Sigmoid colon (tissue), 7 donors: ENCODE measurements at places on chromosomes 16 and 17. TPM values are rescaled to one million over a fixed set of nuclear protein-coding genes. Genes with fewer than 3 reads are reported as not detected.
A peak's percentile ranks its signal among the peaks of the same experiment; 100 is the strongest.

DNA sequence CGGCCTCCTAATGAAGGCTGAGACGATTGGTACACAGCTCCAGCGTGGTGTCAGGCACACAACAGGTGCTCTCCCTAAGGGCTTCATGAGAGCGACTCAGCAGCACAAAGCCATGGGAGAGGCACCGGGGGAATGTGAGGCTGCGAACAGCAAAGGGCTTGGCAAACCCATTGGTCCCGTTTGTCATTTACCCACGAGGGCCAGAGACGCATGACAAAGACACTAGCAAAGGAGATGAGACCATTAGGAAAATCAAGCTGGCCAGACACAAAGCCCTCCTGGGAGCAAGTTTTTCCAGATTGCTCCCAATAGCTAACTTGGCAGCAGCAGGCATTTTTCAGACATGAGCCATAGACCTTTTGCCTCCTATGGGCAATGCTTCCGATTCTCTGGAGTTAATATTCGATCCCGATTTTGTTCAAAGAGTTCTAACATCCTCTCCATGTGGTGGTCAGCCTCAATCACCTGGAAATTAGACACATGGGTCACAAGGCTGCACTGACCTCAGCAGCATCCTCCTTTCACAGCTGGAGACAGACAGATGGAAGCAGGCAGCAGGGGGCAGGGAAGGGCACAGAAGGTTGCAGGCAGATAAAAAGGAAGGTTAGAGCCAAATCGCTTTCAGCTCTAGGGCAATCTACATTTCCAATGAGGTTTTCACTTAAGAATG lies 38.2 kb downstream of the TK2 start:
- no peak overlapping the region for H3K4me3 ChIP-seq
- no peaks in the 10 kb centered on the region for H3K27me3 ChIP-seq
- H3K4me1 ChIP-seq: peaks cover 37% of the 10 kb centered on the region

GRCh38 chr17:47955497-47956461 lies 1.9 kb downstream of the PRR15L start:
- H3K4me1 ChIP-seq: no peaks in the 10 kb centered on the region
- no peaks in the 10 kb centered on the region for H3K27me3 ChIP-seq
- DNase-seq: no peak
- no peak overlapping the region for H3K27ac ChIP-seq
- no peaks in the 10 kb centered on the region for H3K36me3 ChIP-seq
- no peak overlapping the region for H3K4me3 ChIP-seq

GRCh38 chr16:16062023-16062937 lies 112.9 kb downstream of the ABCC1 start:
- H3K36me3 ChIP-seq: no peaks in the 10 kb centered on the region
- peak overlapping the region; percentile 92 for H3K27ac ChIP-seq
- peak; percentile 91 for DNase-seq

CACNA1G gene
- 0.36 TPM for total RNA-seq

- no peaks in the 10 kb centered on the region for H3K27me3 ChIP-seq
- peak; percentile 58 for DNase-seq
- H3K27ac ChIP-seq: no peak overlapping the region
- no peak overlapping the region for H3K4me3 ChIP-seq
Observed at GRCh38 chr17:64406321-64407200, 15.9 kb upstream of the PECAM1 start.

TP53TG3 gene
- not detected for total RNA-seq

DNA sequence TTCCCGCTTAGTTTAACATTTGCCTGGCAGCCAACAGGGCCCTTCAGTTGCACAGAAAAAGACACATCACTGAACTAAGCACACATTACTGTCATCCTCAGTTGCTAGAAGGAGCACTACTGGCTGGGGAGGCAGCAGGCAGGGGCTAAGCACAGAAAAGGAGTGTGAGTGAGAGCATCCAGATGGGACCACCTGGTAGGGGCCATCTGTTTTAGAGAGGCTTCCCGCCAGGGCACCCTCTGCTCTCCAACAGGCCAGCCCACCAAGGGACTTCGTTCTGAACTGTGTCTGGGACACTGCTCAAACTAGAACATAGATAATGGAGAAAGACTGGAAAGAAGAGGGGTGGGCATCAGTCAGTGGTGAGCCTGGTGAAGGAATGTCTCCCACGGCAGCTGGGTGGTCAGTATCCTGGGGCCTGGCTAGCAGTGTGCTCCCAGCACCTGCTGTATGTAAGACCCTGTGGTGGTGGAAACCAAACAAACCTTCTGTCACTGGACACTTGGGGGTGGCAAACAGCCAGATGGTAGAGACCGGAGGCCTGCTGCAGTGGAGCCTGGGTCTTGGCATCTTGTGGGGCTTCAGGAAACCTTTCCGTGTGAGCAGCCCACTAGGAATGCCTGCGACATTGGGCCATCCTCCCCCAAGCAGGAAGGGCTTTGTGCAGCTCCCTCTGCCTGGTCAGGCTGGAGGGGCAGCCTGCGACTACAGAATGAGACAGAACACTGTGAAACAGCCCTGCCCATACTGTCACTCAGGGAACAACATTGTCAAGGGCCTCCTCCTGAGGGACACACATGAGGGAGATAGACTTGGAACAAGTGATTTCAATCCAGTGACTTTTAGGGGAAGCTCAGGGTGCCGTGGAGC lies 12.8 kb upstream of the RANGRF start:
- H3K36me3 ChIP-seq: no peaks in the 10 kb centered on the region
- H3K4me3 ChIP-seq: no peak overlapping the region
- H3K4me1 ChIP-seq: no peaks in the 10 kb centered on the region

- no peaks in the 10 kb centered on the region for H3K36me3 ChIP-seq
- no peak overlapping the region for H3K27ac ChIP-seq
- H3K4me3 ChIP-seq: no peak overlapping the region
- no peaks in the 10 kb centered on the region for H3K27me3 ChIP-seq
- DNase-seq: peak; percentile 52
Observed at GRCh38 chr17:10739386-10739785, 9.6 kb upstream of the TMEM220 start.

DNA sequence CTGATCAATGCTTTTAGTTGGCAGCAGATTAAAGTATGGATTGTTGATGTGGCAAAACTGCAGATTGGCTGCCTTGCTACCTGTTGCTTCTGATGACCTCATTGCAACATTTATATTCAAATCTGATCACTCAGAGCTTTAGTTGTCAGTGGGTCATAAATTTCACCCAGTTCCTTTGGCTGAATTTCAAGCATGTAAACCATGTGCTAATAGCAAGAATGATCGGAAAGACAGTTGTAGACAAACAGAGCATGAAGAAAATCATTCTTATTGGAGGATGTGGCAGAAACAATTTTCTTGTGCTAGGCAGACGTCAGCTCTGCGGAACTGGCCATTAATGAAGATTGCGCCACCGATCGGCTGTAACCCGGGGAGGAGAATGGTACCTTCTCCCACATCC lies 346.6 kb upstream of the EEF2KMT start:
- DNase-seq: no peak
- no peaks in the 10 kb centered on the region for H3K36me3 ChIP-seq
- no peak overlapping the region for H3K27ac ChIP-seq
- H3K4me1 ChIP-seq: no peaks in the 10 kb centered on the region
- H3K27me3 ChIP-seq: no peaks in the 10 kb centered on the region

PPL gene
- total RNA-seq: 42.9 TPM

TBC1D3K gene
- not detected for total RNA-seq

RAP1GAP2 gene
- 7.5 TPM for total RNA-seq

DNA sequence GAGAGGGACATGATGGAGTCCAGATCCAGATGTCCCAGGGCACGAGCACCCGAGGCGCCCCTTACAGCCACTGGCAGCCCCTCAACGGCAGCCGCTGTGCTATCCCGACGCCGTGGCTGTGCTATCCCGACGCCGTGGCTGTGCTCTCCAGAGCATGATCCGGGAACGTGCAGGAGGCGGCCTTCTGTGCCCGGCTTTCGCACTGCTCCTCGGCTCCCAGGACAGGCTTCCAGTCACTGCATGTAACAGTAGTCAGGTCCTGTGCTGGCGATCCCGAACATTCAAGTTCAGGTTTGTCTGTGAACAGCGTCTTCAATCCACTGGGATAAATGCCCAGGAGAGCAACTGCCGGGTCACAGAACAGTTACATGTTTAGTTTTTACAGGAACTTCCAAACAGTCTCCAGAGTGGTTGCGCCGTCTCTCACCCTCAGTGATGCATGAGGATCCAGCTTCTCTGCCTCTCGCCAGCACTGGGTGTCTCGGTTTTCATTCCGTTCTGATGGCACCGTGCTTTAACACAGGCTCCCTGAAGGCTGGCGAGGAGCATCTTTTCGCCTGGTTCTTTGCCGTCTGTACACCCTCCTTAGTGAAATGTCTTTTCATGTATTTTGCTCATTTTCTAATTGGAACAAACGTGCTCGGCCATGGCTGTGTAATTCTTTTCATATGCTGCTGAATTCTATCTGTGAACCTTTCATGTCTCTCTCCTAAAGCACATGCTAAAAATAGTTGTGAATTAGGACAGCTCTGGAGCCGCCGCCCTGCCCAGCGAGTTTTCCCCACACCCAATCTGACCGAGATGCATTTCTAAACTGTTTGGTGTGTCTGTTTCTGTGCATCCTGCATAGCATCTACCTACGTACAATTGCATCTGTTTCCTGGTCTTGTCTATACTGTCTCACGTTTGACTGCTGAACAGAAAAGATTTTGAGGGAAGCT lies 72.6 kb upstream of the METRNL start:
- H3K27me3 ChIP-seq: no peaks in the 10 kb centered on the region
- H3K27ac ChIP-seq: no peak overlapping the region
- H3K4me3 ChIP-seq: no peak overlapping the region
- no peaks in the 10 kb centered on the region for H3K36me3 ChIP-seq
- H3K4me1 ChIP-seq: no peaks in the 10 kb centered on the region
- DNase-seq: no peak

- no peaks in the 10 kb centered on the region for H3K36me3 ChIP-seq
- H3K4me1 ChIP-seq: peaks cover 25% of the 10 kb centered on the region
- no peak overlapping the region for H3K4me3 ChIP-seq
- no peak overlapping the region for H3K27ac ChIP-seq
- DNase-seq: no peak
- peaks cover 28% of the 10 kb centered on the region for H3K27me3 ChIP-seq
Observed at GRCh38 chr17:42179911-42180410, 981 bp downstream of the KCNH4 start.

GRCh38 chr17:38735161-38735997 lies 5.2 kb downstream of the CISD3 start:
- DNase-seq: no peak
- H3K4me3 ChIP-seq: no peak overlapping the region
- H3K27ac ChIP-seq: peak overlapping the region; percentile 14
- no peaks in the 10 kb centered on the region for H3K27me3 ChIP-seq
- peaks cover 30% of the 10 kb centered on the region for H3K4me1 ChIP-seq
- no peaks in the 10 kb centered on the region for H3K36me3 ChIP-seq

SOST gene
- total RNA-seq: not detected

DNA sequence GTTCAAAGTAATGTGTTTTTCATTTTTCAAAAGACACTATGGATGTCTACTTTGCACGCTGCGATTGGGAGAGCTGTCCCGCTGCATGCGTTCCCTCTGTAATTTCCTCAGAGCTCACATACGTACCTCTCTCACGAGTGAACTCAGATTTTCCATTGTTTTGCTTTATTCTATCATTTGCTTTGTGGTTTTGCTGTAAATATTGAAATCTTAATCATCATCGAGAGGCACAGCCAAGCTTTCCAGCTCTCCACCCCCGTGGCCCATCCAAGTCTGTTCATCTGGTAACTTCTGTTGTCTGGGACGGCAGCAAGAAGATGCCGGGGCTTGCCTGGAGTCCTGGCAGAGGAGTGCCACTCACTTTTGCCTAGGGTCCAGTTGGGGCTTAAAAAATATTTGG lies 21.1 kb downstream of the TMC6 start:
- H3K4me3 ChIP-seq: no peak overlapping the region
- peak; percentile 60 for DNase-seq
- no peak overlapping the region for H3K27ac ChIP-seq
- no peaks in the 10 kb centered on the region for H3K36me3 ChIP-seq
- H3K4me1 ChIP-seq: peaks cover 1% of the 10 kb centered on the region
- no peaks in the 10 kb centered on the region for H3K27me3 ChIP-seq

C16orf89 gene
- total RNA-seq: 12.2 TPM

- no peak for DNase-seq
- H3K36me3 ChIP-seq: peaks cover 76% of the 10 kb centered on the region
- H3K27ac ChIP-seq: no peak overlapping the region
- H3K27me3 ChIP-seq: no peaks in the 10 kb centered on the region
Observed at GRCh38 chr17:47676510-47677165, 17.3 kb upstream of the TBKBP1 start.

DNA sequence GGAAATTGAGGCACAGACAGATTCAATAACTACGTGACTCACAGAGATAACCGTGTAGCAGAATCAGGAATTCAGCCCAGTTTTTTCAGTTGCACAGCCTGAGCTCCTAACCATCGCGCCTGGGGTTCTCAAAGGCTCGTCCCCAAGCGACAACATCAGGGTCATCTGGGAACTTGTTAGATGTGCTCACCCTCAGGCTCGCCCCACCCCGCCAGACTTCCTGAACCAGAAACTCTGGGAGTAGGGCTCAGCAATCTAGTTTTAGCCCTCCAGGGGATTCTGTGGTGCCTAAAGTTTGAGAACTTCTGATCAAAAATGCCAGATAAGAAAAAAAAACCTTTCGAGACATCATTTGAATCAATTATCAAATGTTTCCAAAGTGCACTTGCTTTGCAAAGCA lies 559.8 kb downstream of the WWOX start:
- no peaks in the 10 kb centered on the region for H3K36me3 ChIP-seq
- H3K27ac ChIP-seq: no peak overlapping the region
- H3K27me3 ChIP-seq: no peaks in the 10 kb centered on the region
- no peaks in the 10 kb centered on the region for H3K4me1 ChIP-seq

BAHCC1 gene
- total RNA-seq: 3.8 TPM

DNA sequence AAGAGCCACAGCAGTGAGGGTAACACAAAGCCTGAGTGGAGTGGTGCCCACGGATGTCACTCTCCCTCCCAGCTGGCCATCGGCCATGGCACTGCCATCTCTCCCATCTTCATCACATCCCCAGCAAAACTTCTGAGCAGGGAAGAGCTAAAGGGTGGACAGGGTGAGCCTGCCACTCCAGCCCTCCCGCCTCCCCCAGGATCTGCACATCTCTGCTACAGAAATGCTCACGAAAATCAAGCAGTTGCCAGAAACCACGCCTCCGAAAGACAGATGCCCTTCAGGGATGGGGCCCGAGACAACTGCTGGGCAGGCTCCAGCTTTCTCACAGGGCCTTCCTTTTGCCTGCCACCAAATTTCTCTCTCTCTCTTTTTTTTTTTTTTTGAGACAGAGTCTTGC lies 3.6 kb downstream of the GRIN2C start:
- H3K27ac ChIP-seq: no peak overlapping the region
- H3K36me3 ChIP-seq: no peaks in the 10 kb centered on the region
- peaks cover 99% of the 10 kb centered on the region for H3K27me3 ChIP-seq
- H3K4me1 ChIP-seq: peaks cover 21% of the 10 kb centered on the region

GRCh38 chr16:79185711-79186110 lies 414.8 kb downstream of the MAF start:
- H3K27ac ChIP-seq: no peak overlapping the region
- H3K36me3 ChIP-seq: no peaks in the 10 kb centered on the region
- no peak for DNase-seq
- H3K4me3 ChIP-seq: no peak overlapping the region
- no peaks in the 10 kb centered on the region for H3K27me3 ChIP-seq

GRCh38 chr17:40554646-40555295 lies 10.5 kb downstream of the CCR7 start:
- DNase-seq: no peak
- no peaks in the 10 kb centered on the region for H3K27me3 ChIP-seq
- H3K4me3 ChIP-seq: no peak overlapping the region
